ENCODE measurements at places on chromosomes 6 and 20.

GRCh38 chr20:64069209-64069613 lies 6.2 kb downstream of the TCEA2 start:
- DNase-seq = no peak

GRCh38 chr6:157110607-157111006 lies 212.7 kb downstream of the TMEM242 start:
- DNase-seq = no peak

DNA sequence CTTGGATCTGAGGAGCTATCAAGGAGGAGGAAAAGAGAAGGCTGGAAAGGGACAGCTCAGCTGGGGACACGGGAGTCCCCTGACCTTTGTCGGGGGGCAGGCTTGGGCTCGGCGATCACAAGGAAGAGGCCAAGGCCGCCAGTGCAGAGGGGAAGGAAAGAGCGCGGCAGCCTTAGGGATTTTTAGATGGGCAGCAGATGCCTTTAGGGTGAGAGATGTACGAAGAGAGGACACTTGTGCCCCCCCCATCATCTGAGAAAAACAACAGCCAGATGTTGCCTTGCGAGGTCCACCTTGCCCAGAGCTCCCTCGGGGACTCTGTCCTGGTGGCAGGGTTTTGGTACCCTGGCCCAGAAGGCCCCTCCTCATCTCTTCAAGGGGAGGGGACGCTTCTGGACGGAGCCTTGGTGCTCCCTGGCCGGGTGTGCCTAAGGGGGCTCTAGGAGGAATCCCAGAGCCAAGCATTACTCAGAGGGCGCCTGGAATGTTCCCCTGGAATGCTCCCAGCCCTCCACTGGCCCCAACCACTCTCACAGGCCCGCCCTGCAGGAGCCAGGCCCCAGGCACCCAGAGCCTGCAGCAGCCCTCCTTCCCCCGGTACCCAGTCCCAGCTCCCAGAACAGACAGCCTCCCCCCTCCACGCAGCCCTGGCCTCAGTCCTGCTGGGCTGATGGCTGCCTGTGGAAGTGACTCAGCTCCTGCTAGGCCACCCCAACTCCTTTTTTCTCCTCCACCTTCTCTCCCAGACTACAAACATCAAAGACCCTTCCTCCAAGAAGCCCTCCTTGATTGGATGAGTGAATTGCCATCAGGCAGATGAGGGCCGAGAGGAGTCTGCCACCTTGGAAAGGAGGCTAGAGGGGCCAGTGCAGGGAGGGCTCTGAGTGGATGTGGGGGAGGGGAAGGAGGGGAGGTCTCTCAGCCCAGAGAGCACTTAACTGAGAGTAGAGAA lies 1.8 kb downstream of the ADAM33 start:
- DNase-seq = no peak

DNA sequence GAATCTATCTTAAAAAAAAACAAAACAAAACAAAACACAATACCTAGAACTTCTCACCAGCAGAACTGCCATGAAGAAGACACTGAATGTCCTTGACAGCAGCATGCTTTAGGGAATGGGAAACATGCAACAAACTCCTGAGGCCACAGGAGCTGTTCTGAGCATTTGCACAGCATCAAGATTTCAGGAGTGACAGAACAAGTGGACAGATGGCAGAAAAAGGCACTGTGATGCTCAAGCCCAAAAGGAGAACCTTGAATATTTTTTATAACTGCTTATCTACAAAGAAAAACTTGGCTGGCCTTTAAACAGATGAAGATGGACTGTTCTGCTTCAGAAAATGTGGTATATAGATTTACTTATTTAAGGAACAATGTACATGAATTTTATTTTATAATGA lies 158.9 kb downstream of the RALGAPA2 start:
- no peak for DNase-seq

DNA sequence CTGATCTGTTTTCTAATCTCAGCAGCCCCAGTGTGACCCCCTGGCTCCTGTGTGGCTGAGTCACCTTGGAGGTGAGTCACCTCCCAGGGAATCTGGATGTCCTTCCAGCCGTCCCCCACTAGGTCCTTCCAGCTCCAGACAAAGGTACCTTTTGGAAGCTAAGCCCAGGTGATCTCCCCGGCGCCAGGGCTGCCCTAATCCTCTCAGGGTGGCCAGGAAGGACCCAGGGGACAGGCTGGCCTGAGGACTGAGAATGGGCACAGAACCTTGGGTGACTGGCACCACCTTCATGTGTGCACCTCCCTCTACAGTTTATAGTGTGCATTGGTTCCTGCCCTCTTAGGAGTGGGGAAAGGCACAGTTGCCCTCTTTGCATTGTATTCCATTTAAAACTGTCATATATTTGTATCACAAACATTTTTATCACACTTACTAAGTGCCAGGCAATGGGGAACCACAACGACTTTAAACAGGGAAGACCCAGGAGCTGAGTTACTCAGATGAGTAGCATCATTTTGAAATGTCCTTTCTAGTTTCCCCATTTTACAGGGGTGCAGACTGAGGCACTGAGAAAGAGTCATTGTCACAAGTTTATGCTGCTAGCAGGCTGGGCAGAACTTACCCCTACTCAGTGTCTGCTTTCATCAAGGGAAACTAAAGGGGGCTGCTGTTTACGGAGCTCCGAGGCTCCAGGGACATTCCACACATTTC lies 2.6 kb upstream of the BPIFB4 start:
- DNase-seq = no peak

GRCh38 chr6:97150932-97151331 lies 132.1 kb downstream of the MMS22L start:
- no peak for DNase-seq

GRCh38 chr6:111269401-111269970 lies 182.2 kb downstream of the SLC16A10 start:
- no peak for DNase-seq

DNA sequence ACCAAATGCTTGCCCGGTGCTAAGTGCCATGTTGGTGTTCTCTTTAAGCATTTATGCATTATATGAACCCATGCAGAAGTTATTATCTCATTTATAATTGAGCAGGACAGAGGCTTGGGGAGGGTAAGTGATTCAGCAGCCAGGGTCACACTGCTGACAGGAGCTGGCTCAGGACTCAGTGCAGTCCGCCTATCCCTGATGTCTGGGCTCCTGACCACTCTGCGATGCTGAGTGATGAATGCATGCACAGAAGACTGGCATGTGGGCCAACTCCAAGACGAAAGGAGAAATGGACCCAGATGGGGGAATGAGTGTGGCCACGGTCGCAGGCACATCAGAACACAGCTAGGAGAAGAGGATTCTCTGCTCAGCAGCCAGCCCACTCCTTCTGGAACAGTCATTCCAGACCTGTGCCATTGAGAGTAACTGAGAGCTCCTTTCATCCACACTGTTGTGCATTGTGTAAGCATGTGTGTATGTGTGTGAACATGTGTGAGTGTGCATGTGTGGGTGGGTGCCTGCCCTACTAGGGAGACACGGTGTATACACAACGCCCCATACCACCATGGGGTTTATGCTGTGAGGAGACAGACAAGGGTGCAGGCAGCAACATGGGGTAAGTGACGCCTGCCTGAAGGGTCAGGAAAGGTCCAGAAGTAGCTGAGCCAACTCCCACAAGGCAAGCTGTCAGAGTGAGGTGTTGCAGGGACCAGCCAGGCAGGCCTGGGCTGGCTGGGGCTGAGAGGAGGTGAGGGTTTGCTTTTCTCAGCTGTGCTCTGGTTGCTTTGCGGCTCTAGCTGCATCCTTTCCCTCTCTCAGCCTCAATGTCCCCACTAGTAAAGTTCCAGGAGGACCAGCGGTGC lies 97.8 kb upstream of the PMEPA1 start:
- no peak for DNase-seq

- DNase-seq = no peak
These were observed 77.2 kb upstream of the C20orf144 start for GRCh38 chr20:33584976-33585375.

GRCh38 chr20:43043887-43044286 lies 145.8 kb downstream of the PTPRT start:
- DNase-seq = no peak

DNA sequence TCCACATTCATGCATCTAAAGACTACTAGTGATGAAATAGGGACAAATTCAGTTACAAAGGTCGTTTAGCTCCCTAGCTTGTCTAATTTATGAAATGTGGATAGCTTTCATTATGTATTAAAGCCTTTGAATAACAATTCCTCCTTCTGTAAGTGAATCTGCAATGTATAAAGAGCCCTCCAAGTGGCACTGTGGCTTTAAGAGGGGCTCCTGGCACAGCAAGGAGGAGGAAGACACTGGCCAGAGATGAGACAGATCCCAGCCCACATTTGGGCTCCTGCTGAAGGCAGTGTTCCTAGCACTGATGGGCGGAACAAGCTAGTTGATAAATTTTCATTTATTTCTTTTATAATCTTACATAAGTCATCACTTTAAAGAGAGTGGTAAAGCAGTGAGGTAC lies 17.6 kb upstream of the FUCA2 start:
- DNase-seq = no peak

DNA sequence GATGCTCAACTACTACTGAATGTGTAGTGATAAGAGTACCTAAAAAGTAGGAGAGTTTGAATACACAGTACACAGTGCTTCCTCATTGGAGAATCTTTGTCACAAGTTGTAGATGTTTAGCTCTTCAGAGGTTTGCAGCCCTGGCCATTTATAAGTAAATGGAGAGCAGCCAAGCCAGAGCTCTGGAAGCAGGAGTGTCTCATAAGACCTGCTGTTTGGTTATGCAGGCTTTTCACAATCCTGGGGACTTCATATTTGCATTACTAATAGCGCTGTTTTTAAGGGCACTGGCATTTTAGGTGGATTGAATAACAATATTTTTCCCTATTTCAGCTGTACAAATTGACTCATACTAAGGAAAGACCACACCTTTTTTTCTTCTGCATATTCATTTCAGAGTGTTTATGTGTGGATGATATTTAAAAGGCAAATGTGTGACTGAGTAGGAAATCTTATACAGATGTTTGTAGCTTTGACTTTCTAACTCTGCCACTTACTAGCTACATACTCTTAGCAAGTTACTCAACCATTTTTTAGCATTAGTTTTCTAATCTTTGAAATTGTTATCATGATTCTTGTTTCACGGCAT lies 730.5 kb upstream of the MAP3K7 start:
- DNase-seq = no peak

GRCh38 chr6:81204731-81205130 lies 547.8 kb downstream of the TENT5A start:
- no peak for DNase-seq

DNA sequence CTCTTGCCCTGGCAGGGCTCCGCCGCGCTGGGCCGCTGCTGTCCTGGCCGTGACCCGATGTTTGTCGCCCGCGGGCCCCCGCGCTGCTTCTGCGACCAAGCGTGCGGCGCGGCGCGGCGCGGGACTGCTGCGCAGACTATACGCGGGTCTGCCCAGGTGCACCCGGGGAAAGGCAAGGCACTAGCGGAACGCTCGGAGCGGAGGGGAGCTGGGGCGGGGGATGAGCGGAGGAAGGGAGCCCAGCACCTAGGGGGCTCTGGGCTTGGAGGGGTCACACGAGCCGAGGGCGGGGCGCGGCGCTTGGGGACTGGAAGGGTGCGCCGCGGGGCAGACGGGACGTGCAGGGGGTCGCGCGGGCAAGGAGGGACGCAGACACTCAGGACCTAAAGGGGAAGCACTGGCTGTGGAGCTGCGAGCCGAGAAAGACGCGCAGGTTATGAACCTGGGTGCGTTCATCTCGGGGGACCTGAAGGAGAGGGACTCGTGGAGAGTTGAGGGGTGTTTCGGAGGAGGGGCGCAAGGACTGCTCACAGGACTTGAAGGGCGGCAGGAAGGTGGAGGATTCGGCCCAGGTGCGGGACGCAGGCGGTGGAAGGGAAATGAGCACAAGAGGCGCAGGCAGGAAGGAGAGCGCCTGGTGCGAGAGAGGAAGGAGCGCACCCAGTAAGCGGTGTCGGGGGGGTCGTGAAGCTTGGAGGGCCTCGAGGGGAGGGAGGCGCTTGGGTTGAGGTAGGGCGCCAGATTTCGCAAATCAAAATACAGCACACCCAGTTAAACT lies 40.8 kb upstream of the ZNFX1 start:
- DNase-seq = peak; percentile 67

- DNase-seq = peak; percentile 70
These were observed 920 bp downstream of the ZBTB12 start for GRCh38 chr6:31900917-31901414.

DNA sequence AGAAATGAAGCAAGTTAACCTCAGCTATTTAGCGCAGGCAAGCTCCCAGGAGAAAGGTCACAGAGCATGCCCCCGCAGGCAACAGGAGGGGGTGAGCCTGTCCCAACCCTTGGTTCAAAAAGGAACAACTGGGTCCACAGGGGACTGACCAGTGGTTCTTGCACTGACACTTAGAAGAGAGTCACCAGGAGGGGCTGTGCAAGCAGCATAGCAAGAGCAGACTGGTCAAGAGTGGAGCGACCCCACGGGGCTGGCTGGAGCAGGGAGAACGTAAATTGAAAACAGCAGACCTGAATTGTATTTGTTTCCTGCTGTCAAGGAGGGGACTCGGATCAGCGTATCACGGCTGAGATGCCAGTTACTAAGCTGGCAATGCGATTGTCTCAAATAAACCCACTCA lies 32.8 kb downstream of the GABRR1 start:
- no peak for DNase-seq

DNA sequence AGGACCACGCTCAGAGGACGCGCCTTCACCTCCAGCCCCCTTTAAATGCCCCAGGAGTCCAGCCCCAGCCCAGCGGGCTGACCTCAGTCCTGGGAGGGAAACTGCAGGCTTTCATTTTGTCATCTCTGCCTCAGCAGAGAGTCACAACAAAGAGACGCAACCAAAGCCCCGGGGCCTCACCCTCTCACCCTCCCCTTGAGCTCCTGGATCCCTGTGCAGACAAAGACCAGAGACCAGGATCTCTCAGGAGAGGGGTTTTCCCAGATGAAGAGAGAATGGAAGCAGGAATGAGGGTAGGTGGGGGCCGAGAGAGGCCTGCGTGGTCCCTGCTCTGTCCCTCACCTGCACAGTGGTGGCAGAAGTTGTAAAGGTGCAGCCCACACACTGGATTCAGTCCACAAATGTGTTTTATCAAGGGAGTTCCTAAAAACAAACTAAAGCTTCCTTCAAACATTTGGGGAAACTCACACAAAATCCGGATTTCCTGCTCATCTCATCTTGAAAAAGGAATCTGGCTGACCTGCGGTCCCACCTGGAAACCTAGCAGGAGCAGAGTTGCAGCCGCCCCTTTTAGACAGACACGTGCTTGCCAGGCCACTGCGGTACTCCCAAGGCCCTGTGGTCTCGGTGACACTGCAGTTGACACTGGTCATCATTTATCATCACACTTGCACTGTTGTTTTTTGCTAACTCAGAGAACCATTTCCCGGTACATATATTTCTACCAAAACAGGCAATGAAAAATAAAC lies 27.1 kb downstream of the PTGIS start:
- no peak for DNase-seq

GRCh38 chr6:13674533-13675190 lies 37.0 kb downstream of the RANBP9 start:
- no peak for DNase-seq

GRCh38 chr20:49479785-49480184 lies 2.7 kb downstream of the KCNB1 start:
- no peak for DNase-seq
